ENCODE measurements at places on chromosomes 12 and 14.

GRCh38 chr14:20857630-20858261 lies 33.4 kb upstream of the RNASE3 start:
- peak; percentile 70 for DNase-seq

DNA sequence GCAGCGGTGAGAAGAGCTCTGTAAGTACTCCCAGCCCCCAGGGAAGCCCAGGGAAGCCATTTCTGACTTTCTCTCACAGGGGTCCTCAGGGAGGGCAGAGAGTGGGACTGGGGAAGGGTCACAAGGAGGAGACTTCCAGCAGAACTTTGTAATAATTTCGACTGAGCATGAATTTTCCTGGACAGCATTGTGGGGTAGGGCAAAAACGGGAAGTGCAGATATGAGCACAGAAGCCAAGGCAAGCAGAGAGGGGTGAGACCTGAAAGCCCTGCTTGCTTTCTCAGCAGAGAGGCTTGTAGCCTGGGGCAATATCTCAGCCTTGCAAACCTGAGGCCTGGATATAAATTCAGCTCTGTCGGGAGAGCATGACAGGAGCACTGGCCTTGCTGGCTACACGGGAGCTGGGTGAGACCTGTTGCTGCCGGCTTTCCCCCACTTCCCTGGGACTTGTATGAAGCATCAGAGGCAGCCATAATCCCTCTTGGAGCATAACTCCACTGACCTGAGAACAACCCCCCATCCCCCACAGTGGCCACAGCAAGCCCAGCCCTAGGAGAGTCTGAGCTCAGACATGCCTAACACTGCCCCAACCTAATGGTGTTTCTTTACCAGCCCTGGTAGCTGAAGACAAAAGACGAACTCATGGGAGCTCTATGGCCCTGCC lies 9.8 kb upstream of the IQSEC3 start:
- no peak for DNase-seq

- no peak for DNase-seq
Measured at GRCh38 chr14:59727073-59727661, 143.4 kb downstream of the RTN1 start.

- DNase-seq = no peak
Measured at GRCh38 chr12:82955043-82955442, 268.3 kb downstream of the TMTC2 start.

DNA sequence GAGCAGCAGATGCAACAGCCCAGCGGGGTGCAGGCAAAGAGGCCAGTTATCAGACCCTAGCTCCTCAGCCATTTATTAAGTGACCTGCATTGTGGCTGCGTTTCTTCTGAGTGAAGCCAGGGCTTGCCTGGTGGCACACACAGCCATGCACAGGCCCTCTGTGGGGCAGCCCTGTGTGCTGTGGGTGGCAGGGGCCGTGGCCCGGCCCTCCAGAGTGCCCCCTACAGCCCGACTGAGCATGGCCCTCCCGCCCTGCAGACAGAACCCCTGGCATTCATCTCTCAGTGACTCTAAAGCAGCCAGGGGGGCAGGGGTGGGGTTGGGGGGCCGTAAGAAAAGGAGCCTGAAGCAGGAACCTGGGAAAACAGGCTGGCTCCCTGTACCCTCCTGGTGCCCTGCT lies 226.0 kb upstream of the PWP1 start:
- no peak for DNase-seq

DNA sequence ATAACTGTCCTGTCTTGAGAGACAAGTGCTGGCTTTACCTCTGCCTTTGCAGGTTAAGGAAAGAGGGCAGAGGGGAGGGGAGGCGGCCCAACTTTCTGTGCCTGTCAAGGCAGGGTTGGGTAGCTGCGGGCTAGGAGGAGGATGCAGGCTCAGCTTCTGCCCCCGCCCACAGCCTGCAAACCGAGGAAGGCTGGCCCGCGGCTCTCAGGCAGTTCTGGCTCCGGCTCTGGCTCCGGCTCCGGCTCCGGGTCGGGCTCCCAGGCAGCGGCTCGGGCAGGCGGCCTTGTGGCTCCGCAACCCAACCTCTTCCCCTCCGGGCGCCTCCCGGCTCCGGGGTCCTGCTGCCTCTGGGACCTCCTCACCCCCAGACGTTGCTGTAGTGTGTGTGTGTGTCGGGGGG lies 92.9 kb downstream of the TMEM30B start:
- no peak for DNase-seq

DNA sequence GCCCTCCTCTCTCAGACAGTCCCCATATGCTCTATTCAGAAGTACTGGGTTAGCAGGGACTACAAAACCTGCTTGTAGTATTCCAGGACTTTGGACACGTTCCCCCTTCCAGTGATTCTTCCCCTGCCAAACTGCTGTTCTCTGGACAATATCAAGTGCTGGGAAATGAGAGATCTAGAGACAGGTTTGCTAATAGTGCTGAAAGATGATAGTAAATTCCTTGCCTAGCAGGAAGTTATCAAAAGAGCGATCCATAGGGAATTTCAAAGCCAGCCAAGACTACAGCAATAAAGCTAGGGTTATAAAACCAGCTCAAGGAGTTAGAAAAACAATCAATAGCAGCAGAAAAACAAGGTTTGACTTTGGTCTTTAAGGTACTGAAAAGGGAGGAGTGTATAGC lies 15.2 kb downstream of the SLC7A8 start:
- DNase-seq = no peak

DNA sequence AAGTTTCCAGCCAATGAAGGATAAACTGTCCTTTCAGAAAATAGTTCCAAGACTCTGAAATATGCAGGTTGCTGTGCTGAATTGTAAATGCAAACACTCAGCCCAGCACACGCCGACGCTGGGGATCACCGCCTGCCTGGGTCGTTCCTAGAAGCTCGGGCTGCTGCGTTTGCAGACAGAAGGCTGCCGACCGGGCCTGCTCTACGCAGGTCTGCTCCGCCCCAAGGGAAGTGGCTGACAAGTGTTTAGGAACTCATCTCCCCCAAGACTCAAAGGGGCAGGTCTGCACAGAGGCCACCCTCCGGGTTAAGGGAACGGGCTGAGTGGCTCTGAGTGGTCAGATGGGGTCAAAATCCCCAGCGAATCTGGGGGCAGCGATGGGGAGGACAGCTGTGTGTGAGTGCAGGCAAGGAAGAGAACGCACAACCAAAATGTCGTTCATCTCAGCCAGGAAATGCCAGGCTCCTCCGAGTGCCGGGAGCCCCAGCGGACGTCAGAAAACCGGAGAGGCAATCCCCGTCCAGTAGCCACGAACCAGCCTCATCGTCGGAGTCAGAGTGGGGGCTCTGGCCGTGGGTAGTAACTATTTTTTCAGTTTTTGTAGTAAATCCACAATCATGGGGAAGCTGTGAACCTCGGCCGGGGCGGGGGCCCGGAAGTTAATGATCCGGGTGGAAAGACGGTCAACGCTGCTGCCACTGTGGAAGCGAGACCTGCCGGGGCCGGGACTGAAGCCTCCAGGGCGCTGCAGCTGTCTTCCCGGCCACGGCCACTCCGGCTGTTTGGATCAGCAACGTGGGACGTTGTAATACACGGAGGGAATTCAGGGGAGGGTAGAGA lies 6.0 kb downstream of the GALNT9 start:
- no peak for DNase-seq

DNA sequence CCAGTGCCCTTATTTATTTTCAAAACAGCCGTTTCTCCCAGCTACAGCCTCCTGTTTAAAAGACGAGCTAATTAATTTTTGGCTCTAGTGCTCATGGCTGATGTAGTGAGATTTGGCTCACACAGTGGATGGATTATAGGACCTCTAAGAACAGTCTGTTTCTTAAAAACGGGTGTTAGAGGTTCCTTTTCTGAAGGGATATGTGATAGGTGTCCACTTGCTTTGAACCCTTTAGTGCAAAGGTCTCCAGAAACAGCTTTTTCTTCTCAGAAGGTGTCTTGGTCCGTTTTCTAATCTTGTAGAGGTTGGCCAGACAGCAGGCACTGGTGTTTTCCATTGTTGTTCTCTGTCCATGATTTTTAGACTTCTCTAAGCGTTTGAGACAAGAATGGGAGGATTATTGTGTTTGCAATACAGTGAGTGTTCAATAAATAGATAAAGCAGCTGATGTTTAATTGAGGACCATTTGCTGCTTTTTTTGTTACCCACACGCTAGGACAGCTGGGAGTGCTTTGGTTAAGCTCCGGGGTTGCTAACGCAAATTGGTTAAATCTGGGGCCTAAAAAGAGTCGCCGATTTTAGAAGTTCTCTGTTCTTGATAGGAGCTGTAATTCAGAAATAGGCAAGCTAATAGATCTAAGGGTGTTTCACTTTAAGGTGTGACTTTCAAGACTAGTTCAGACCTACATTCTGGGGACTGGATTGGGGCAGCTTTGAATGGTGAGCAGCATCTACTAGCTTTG lies 1.0 kb downstream of the BORCS5 start:
- peak; percentile 38 for DNase-seq

- no peak for DNase-seq
Measured at GRCh38 chr14:105532735-105533141, 6.4 kb downstream of the TMEM121 start.

- DNase-seq = no peak
Measured at GRCh38 chr14:80211153-80212022, at the start of gene DIO2. Gene DIO2 (minus strand): TSS chr14:80211504. CDS start chr14:80211472, 32 bp downstream.

- DNase-seq = no peak
Measured at GRCh38 chr14:87617079-87617478, 375.9 kb downstream of the GALC start.
